Caco-2 (cell line): ENCODE measurements at places on chromosomes 16 and 17.

- H3K4me1 ChIP-seq = no peaks in the 10 kb centered on the region
- H3K27ac ChIP-seq = no peak overlapping the region
- H3K36me3 ChIP-seq = no peaks in the 10 kb centered on the region
- H3K27me3 ChIP-seq = no peaks in the 10 kb centered on the region
Observed at GRCh38 chr17:511833-512251, 159.2 kb upstream of the RPH3AL start.

DNA sequence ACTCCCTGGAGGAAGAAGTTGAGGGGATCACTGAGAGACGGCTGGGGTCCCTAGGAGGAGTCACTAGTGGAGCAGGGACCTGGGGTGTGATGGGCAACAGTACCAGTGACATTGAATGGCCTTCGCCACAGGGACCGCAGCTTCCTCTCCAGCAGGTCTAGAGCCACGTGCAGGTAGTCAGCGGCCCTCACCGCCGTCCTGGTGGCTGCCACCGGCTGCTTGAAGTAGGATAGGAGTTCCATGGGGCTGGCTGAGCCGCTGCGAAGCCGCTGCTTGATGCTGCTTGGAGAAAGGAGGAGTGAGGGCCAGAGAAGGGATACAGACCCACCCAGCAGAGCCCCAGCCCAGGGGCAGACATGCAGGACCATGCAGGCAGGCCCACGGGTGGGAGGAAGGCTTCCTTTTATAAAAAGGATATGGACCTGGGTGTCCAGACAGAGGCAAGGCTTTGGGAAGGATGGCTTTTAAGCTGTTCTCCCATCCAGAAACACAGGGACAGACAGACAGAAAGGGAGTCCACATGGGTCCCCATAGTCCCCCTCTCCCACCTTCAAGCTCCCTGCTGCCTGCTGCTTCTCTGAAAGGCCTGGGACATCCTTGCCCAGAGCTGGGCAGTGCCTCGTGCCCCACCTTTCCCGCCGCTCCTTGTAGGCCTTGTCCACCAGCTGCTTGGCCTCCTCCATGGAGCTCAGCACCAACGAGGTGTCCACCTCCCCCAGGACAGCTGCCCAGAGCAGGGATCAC is 827 bp downstream of the MPO start:
- H3K27me3 ChIP-seq = no peaks in the 10 kb centered on the region
- DNase-seq = no peak
- H3K27ac ChIP-seq = no peak overlapping the region
- no peak overlapping the region for H3K4me3 ChIP-seq
- H3K4me1 ChIP-seq = no peaks in the 10 kb centered on the region

DNA sequence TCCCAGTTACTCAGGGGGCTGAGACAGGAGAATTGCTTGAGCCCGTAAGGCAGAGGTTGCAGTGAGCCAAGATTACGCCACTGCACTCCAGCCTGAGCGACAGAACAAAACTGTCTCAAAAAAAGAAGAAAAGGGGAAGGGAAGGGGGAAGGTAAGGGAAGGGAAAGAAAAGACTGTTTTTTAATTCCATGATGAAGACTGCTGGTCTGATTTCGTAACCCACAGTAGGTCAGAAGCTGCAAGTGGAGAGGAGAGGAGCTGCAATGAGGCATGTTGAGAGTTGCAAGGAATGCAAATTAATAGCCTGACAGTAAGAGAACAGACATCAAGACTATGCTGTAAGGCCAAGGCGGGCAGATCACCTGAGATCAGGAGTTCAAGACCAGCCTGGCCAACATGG is 33.3 kb downstream of the HELZ start:
- no peak for DNase-seq
- H3K4me3 ChIP-seq = no peak overlapping the region
- H3K4me1 ChIP-seq = peaks cover 35% of the 10 kb centered on the region
- H3K27ac ChIP-seq = no peak overlapping the region
- H3K27me3 ChIP-seq = no peaks in the 10 kb centered on the region

GRCh38 chr16:75254359-75254837 is 3.0 kb upstream of the BCAR1 start:
- no peak for DNase-seq
- H3K4me3 ChIP-seq = no peak overlapping the region
- H3K27ac ChIP-seq = peak overlapping the region; percentile 51
- no peaks in the 10 kb centered on the region for H3K36me3 ChIP-seq
- H3K27me3 ChIP-seq = no peaks in the 10 kb centered on the region

DNA sequence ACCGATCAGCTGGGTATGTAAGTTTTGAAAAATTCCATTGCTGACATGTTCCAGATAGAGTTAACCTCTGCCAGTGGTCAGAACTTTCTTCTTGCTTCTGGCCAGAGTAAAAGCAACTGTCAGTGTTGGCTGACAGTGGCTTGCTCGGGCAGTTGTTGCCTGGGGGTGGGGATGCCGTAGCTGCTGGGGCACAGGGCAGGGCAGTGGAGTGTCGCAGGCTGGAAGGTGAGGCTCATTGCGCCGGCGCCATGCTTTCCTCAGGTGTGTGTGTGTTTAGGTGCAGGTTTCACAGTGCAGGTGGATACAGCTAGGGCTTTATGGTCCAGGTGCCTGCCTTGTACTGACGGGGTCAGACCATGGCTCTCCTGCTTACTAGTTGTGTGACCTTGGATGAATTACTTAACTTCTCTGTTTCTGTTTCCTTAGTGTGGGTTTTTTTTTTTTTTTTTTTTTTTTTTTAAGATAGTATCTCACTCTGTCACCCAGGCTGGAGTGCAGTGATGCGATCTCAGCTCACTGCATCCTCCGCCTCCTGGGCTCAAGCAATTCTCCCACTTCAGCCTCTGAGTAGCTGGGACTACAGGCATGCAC is 156.4 kb downstream of the SNX29 start:
- no peaks in the 10 kb centered on the region for H3K4me1 ChIP-seq
- no peaks in the 10 kb centered on the region for H3K27me3 ChIP-seq
- H3K27ac ChIP-seq = no peak overlapping the region
- H3K36me3 ChIP-seq = no peaks in the 10 kb centered on the region
- DNase-seq = no peak
- no peak overlapping the region for H3K4me3 ChIP-seq

- no peaks in the 10 kb centered on the region for H3K27me3 ChIP-seq
- DNase-seq = no peak
- H3K36me3 ChIP-seq = no peaks in the 10 kb centered on the region
- H3K4me3 ChIP-seq = no peak overlapping the region
- no peaks in the 10 kb centered on the region for H3K4me1 ChIP-seq
- no peak overlapping the region for H3K27ac ChIP-seq
Observed at GRCh38 chr16:75044800-75045361, 46.1 kb downstream of the ZNRF1 start.

GRCh38 chr17:74803971-74804370 is 27.8 kb upstream of the NAT9 start:
- peaks cover 2% of the 10 kb centered on the region; the same call in 1 of the 2 replicates for H3K36me3 ChIP-seq
- H3K27me3 ChIP-seq = no peaks in the 10 kb centered on the region
- no peak for DNase-seq
- H3K4me3 ChIP-seq = no peak overlapping the region

- no peaks in the 10 kb centered on the region for H3K4me1 ChIP-seq
- no peaks in the 10 kb centered on the region for H3K27me3 ChIP-seq
- no peaks in the 10 kb centered on the region for H3K36me3 ChIP-seq
- DNase-seq = no peak
Observed at GRCh38 chr17:6196355-6196754, 126.2 kb downstream of the WSCD1 start.

DNA sequence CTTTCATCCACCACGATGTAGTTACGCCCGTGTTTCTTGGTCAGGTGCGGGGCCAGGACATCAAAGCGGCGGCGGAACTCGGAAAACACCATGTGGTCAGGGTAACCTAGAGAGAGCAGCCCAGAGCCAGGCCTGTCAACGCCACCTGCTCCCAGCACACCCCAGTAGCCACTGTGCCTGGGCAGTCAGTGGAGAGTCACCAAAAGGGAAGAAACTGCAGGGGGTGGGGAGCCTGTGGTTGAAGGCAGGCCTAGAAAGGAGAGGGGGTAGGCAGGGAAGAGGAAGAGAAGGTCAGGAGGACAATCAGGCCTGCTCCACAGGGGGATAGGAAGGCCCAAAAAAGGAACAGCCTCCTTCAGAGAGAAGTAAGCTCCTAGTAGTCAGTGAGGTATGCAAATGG is 64.1 kb downstream of the PIPOX start:
- no peak overlapping the region for H3K4me3 ChIP-seq
- peaks cover 9% of the 10 kb centered on the region for H3K4me1 ChIP-seq
- H3K27me3 ChIP-seq = no peaks in the 10 kb centered on the region
- H3K27ac ChIP-seq = no peak overlapping the region
- peaks cover 6% of the 10 kb centered on the region for H3K36me3 ChIP-seq

GRCh38 chr16:27677263-27677662 is 127.3 kb downstream of the KATNIP start:
- no peak overlapping the region for H3K4me3 ChIP-seq
- H3K4me1 ChIP-seq = peaks cover 8% of the 10 kb centered on the region
- no peaks in the 10 kb centered on the region for H3K36me3 ChIP-seq
- peak overlapping the region; percentile 53 for H3K27ac ChIP-seq

DNA sequence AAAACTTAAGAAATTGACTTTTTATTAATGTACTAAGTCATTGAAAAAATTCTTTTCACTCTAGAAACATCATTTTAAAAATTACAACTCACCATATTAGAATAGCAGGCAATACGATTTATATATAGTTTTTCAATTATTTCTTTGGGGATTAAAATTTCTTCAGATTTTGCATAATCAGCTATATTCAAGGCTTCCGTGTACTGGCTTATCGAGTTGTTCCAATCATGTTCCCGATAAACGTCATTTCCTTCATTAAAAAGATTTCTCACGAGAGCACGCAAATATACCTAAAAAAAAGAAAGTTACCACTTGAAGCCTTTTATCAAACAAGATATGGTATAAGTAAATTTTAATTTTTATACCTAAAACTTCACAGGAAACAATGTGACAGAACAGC is 18.0 kb downstream of the ZC3H7A start:
- H3K27me3 ChIP-seq = no peaks in the 10 kb centered on the region
- no peak overlapping the region for H3K27ac ChIP-seq
- H3K36me3 ChIP-seq = peaks cover 2% of the 10 kb centered on the region
- H3K4me1 ChIP-seq = peaks cover 4% of the 10 kb centered on the region; the same call in 1 of the 2 replicates
- no peak overlapping the region for H3K4me3 ChIP-seq

- H3K4me1 ChIP-seq = no peaks in the 10 kb centered on the region
- no peaks in the 10 kb centered on the region for H3K36me3 ChIP-seq
- H3K27me3 ChIP-seq = peaks cover 2% of the 10 kb centered on the region
- no peak overlapping the region for H3K4me3 ChIP-seq
- H3K27ac ChIP-seq = no peak overlapping the region
Observed at GRCh38 chr17:79305376-79305767, 230.7 kb downstream of the ENGASE start.

GRCh38 chr17:68179236-68179925 is 68.5 kb upstream of the AMZ2 start:
- H3K27me3 ChIP-seq = no peaks in the 10 kb centered on the region
- H3K4me1 ChIP-seq = no peaks in the 10 kb centered on the region
- no peaks in the 10 kb centered on the region for H3K36me3 ChIP-seq
